ENCODE measurements at places on chromosomes 6 and 20.

DNA sequence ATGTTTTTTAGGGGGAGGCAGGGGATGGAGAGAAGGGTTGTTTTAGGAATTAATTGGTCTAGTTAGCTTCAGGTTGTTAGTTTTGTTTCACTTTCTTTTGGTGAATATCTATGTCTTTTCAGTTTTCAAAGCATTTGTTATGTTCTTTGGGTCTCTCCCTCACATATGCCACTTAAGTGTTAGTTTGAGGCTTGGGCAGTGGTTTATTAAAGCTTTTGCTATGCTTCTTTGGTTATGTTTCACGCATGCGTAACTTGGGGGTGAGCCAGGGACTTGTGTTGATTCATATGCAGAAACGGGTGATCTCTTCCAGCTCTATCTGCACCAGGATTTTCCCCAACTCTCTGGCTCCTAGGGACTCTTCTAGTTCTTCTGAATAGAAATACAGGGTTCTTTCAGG is 11.4 kb upstream of the MMS22L start:
- no peak for DNase-seq

DNA sequence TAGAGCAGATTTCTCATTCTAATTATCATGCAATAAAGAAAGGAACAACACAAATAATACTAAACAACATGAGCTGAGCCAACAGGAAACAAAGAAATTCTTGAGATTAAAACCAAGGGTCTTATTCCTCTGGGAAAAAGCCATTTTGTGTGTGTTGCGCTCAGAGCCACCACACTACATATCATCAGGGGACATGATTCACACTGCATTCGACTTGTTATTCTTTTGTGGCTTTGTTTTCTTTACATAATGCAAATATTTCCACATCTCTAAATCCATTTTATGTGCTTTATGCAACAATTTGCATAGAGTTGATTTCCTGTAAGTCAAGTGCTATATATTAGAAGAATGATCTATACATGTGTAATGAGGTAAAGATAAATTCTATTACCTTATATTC is 719.6 kb downstream of the TBC1D32 start:
- DNase-seq = no peak

GRCh38 chr6:68880050-68880813 is 245.2 kb downstream of the ADGRB3 start:
- DNase-seq = no peak

DNA sequence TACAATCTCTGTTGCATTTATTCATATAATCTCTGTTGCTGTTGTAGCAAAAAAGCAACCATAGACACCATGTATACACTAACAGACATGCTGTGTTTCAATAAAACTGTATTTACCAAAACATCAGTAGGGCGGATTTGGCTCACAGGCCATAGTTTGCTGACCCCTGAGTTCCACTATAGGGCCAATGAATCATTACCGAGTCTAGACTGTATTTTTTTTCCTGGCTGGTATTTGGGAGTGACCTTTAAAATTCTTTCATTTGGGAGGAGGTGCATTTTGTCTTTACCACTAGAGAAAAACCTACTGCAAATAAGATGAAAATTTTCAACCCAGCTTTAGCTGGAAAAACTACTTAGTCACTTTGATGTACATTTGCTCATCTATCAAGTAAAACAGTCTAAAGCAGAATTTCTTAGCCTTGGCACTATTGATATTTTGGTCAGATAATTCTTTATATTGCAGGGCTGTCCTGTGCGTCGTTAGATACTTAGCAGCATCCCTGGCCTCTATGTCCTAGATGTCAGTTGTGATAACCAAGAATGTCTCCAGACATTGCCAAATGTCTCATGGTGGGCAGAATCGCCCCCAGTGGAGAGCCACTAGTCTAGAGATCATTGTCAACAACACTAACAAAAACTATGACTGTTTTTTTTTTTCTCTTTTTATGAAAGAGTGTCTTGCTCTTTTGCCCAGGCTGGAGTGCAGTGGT is 39.5 kb downstream of the DCBLD1 start:
- DNase-seq = no peak

- DNase-seq = no peak
Observed at GRCh38 chr6:53634184-53634631, 31.3 kb downstream of the KLHL31 start.

DNA sequence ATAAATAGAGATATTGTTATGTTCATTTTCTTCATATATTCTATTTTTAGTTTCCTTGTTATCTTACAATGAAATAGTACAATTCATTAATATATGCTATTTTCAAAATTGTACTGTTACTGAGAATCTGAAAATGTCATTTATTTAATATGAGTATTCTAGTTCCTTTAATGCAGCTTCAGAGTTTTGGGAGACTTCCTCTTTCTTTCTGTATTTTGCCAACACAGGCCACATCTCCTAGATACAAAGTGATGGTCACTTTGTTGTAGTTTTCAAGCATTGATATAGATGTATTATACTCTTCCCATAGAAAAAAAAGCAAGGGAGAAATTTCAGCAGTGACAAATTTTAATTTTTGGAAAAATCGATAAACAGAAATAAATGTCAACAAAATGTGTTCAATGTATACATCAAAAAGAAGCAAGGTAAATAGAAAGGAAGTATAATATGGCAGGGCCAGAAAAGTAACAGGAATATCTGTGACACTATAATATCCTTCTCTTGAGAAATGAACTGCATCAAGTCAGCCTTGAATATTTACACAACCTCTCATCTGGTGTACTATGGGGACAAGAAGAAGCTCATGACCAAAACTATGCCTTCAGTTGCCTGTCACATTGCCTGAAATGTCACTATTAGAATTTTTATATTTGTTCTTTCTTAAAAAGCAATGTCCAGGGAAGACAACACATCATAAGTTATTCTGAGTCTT is 396.0 kb downstream of the TBC1D32 start:
- DNase-seq = no peak

GRCh38 chr6:47258724-47259347 is 50.9 kb downstream of the TNFRSF21 start:
- no peak for DNase-seq
